Stimulated activated memory B cell treated with anti-CD40 and anti-IgM and Interleukin-4, amounts not matched to agents 10 μg/mL and 1 μg/mL and 100 μg/mL, for 72 hours (primary cell): ENCODE measurements at places on chromosomes 2 and 18.

- no peak for ATAC-seq
Observed at GRCh38 chr2:199662255-199662654, 188.7 kb downstream of the FTCDNL1 start.

DNA sequence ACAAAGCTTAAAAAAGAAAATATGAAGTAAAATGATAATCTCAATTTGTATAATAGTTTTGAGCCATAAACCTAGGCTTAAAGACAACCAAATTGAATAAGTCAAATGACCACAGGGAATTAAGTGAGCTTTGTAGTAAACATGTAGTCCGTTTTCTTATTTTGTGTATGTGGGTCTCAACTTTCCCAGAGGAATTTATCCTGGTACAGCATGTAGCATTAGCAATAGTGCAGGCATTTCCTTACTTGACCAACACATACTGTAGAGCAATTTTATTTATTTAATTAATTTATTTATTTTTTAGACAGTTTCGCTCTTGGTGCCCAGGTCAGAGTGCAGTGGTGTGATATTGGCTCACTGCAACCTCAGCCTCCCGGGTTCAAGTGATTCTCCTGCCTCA is 37.5 kb upstream of the MTCL1 start:
- ATAC-seq = no peak

GRCh38 chr18:25223899-25224886 is 127.8 kb downstream of the ZNF521 start:
- no peak for ATAC-seq

- no peak for ATAC-seq
Observed at GRCh38 chr2:132415915-132416722, 486 bp upstream of the GPR39 start.

- ATAC-seq = no peak
Observed at GRCh38 chr2:109379507-109379906, 234.3 kb downstream of the SEPTIN10 start.

DNA sequence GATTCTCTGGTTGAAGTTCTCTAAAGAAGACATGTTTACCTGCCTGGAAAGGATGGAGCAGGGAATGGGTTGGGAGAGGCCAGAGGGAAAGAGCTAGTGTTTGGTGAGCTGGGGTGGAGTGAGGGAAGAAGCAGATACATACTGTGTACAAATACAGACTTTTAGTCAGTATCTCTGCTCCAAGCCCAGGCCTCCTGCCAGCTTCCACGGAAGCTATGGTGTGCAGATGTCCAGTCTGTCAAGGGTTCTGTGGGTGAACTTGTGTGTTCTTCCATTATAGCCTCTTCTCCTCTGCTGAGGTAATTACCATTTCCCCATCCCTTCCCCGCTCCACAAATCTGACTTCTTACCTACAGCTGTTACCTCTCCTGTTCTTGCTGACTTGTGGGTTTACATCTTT is 208.6 kb downstream of the HRH4 start:
- no peak for ATAC-seq

DNA sequence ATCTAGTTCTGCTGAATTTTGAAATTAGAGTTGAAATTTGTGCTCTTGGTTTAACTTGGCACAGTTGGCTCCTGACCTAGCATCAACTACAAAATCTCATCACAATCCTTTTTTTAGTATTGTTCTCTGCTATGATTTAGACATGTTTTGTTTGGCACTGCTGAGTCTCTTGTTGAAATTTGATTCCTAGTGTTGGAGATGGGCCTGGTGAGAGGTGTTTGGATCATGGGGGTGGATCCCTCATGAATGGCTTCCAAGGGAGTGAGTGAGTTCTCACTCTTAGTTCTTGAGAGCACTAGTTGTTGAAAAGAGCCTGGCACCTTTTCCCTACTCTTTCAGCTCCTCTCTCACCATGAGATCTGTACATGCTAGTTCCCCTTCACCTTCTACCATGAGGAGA is 605.6 kb upstream of the SLC39A10 start:
- ATAC-seq = no peak

DNA sequence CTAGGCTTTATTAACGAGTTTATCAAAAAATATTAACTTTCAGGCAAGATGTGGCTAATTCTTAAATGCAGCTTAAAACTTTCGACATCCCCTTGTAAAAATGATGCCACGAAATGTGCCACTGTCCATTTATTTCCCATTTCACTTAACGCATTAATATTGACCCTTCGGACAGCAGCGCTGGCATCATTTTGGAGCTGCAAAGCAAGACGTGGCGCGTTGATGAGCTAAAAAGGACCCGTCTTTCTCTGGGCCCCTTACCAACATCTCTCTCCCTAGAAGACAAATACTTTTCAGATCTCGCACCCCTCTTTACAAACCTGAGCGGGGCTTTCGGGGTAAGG is 367.9 kb downstream of the MTX2 start:
- ATAC-seq = no peak

DNA sequence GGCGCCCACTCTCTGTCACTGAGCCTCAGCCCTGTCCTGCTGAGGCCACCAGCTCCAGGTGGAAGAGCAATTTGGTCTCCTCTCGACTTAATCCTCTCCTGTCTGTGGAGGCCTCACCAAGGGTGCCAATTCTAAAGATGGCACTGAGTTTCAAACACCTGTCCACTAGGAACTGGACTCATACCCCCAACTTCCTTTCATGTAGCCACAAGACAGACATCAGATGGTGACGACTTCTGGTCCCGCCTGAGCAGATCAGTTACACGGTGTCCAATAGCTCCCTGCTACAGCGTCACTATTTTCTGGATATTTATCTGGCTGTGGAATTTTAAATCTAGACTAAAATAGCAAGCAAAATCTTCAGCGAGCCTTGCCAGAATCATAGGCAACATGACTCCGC is 24.5 kb upstream of the SP5 start:
- no peak for ATAC-seq

GRCh38 chr2:239970004-239970623 is 55.0 kb downstream of the NDUFA10 start:
- no peak for ATAC-seq

DNA sequence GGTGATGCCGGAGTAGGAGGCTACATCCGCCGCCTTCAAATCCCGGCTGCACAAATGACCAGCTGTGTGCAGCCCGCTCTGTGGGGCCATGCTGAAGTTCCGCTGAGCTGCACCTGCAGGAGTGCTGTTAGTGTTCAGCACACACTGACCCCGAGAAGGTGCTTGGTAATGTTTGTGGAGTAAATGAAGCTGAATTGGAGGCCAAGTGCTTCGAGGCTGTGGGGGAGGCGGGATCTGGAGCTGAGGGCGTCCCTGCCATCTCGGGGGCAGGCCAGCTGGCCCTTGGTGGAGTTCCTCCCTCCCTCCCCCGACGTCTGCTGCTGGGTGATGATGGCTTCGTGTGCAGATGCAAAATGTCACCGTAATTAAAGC is 23.2 kb downstream of the KCNF1 start:
- no peak for ATAC-seq

GRCh38 chr2:157367704-157368103 is 42.1 kb upstream of the ERMN start:
- no peak for ATAC-seq

DNA sequence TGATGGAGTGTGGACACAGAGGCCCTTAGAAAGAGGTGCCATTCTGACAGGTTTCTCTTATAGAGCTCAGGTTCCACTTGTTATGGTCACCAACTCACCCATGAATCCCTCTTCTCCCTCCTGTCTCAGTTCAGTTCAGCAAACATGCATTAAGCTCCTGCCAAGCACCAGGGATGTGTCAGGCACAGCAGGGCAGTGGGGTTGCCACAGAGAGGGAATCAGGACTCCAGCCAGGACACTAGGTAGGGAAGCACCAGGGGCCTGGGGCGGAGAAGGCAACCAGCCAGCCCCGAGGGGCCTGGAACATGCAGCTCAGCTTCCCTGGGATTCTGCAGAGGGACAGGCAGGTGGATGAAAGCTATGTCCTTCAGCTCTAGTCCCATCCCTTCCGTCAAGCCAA is 44.6 kb downstream of the TOGARAM2 start:
- no peak for ATAC-seq

GRCh38 chr2:131152074-131152473 is 46.9 kb downstream of the PLEKHB2 start:
- no peak for ATAC-seq

DNA sequence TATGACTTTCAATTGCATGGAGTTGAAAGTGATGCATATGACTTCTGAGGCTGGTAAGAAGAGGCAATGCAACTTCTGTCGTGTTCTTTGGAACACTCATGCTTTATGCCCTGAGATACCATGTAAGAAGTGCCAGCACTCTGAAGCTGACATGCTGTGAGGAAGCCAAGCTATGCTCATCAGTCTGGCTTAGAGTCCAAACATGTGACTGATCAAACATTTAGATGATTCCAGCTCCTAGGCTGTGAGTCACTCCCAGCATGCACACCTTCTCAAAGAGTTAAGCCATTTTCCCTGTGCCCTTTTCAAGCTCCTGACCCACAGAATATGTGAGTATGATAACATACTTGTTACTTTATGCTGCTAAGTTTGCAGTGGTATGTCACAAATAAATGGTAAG is 15.8 kb upstream of the VRK2 start:
- ATAC-seq = no peak

DNA sequence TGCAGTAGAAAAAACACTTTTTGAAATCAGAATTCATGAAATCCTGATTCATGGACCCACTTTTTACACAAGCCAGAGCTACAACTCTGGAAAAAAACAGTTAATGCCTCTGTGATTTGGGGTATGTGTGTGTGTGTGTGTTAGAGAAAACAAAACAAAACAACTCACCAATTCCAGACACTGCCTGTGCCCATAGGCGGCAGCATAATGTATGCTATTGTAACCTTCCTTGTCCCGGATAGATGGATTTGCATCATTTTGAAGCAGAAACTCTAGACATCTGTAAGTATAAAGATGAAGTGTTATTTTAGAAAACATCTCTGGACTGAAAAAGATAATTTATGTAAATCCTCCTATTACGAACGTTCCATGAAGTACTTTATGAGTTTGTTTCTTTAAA is 152.0 kb upstream of the PGAP1 start:
- no peak for ATAC-seq

- no peak for ATAC-seq
Observed at GRCh38 chr2:145622285-145622684, 1102.4 kb upstream of the ZEB2 start.

GRCh38 chr18:63683890-63684289 is 18.9 kb upstream of the SERPINB11 start:
- ATAC-seq = no peak

- peak; percentile 31 for ATAC-seq
Observed at GRCh38 chr18:36348971-36349417, 51.5 kb downstream of the FHOD3 start.

DNA sequence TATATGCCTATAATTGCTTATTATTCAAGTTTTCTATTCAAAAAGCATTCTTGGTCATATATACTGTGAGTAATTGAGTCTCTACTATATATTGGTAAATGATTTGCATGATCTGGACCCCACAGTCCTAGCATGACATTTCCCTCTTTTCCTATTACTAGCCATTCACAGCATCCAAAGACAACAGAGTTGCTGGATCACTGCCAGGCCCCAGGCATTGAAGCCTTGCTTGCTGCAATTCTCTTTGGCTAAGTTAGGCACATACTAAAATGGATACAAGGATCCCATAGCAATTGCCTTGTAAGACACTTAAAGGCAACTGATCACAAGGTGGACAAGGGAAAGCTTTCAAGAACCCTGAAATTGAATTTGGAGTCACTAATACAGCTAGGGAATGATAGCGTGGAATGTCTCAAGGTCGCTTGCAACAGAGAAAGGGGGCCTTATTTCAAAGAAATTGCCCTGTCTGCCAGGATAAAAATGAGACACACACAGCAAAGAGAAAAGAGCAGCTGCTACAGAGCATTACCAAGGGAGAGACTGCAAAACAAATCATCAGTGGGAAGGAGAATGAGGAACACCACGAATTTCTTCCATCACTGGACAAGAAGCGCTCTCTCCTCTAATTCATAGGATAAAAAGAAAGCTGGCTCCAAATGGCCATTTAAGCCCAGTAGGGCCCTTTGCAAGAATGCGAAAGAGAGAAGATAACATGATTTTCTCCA is 77.1 kb upstream of the EPHA4 start:
- no peak for ATAC-seq

DNA sequence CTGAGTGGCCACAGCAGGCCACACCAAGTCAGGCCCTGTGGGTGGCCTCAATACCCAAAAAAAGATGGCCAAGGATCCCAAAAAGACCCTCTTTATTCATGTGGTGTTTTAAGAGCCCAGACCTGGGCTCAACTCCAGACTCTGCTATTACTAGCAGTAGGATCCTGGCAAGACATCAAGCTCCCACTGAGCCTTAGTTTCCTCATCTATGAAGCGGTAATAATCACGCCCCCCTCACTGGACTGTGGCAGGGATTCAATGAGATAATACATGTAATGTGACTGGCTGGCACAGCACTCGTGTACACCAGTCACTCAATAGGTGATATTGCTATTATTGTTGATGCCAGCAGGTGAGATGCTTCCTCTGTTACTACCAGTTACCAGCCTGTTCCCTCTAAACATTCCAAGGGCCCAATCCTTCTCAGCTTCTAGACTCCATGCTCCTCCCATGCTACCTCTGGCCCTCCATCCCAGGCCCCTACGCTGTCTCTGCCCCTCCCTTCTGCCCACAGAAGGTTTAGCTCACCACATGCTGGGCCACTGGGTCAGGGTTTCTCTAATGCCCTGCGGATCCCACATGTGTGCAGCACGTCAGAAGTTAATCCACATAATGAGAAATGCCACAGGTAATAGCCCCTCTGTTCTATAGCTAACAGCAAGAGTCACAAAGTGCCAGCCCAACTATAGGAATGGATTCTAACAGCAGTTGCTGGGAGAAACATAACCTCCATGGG is 51.2 kb downstream of the SLC4A5 start:
- ATAC-seq = no peak

DNA sequence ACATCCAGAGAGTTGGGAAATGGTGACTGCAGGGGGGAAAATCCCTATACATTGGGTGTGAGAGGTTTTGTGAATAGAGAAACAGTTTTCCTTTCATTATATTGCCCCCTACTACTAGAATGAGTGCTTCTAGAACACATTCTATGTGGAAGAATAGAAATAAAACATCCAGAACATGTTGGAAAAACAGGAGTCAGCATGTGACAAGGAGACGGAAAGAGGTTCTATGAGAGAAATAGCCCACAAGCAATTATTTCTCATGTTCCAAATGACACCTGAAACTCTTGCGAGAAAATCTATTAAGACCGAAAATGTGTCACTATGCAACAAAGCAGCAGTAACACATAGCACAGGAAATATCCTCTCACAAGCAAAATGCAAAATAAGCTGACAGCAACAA is 202.7 kb upstream of the SPOPL start:
- no peak for ATAC-seq

GRCh38 chr18:77433076-77433475 is 183.4 kb downstream of the GALR1 start:
- no peak for ATAC-seq

GRCh38 chr2:162232671-162233070 is 10.6 kb downstream of the FAP start:
- no peak for ATAC-seq
